ENCODE measurements at places on chromosomes 7 and 10.

DNA sequence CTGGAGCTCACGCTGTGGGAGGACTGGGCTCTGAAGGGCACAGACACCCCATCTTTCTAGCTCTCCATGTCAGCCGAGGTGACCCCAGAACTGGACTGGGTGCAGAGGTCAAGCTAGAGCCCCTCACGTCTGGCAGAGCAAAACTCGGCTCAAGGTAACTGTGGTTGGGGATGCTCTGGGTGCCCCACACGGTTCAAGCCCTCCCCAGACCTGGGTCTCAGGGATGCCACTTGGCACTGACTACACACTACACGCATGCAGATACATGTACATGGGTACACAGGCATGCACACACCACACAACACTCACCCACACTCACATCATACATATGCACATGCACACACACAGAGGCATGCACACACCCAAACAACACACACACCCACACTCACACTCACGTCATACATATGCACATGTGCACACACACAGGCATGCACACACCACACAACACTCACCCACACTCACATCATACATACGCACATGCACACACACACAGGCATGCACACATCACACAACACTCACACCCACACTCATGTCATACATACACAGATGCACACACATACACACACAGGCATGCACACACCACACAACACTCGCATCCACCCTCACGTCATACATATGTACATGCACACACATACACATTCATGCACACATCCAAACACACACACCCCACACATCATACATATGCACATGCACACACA, 219.3 kb downstream of the DNAJB6 start:
- H3K4me3 ChIP-seq = no peak overlapping the region
- no peaks in the 10 kb centered on the region for H3K27me3 ChIP-seq
- H3K36me3 ChIP-seq = no peaks in the 10 kb centered on the region
- no peak overlapping the region for H3K27ac ChIP-seq
- H3K4me1 ChIP-seq = no peaks in the 10 kb centered on the region

DNA sequence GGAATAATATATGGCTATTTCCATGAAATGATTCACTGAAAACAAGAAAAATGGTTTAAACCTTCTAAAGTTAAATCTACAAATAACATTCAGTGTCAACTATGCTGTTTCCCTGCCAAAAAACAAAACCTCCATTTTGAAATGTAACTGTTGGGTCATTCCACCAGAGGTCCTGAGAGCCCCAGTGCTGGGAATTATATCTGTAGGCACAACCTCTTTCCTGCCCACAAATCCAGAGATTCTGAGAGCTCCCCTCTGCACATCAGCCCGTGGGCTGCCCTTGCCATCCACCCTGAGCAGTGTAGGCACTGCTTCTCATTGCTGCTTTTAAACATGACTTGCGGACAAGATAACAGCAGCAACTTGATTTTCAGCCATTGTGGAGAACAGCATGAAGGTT, 198.6 kb downstream of the TMEM178B start:
- no peak overlapping the region for H3K27ac ChIP-seq
- H3K36me3 ChIP-seq = no peaks in the 10 kb centered on the region

DNA sequence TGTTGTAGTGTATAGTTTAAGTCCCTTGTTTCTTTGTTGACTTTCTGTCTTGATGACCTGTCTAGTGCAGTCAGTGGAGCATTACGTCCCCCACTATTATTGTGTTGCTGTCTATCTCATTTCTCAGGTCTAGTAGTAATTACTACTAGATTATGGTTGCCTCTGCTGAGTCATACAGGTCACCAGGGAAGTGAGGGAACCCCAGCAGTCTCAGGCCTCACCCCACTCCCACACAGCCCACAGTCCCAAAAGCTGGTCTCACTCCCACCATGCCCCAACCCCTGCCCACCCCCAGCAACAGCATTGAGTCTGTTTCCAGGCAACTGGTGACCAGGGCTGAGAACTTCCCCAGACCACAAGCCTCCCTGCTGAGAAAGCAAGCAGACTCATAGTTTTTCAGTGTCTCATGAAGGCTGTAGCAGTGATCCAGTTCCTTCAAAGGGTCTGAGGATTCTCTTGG, 88.0 kb downstream of the PLXDC2 start:
- H3K4me3 ChIP-seq = no peak overlapping the region
- no peak overlapping the region for H3K27ac ChIP-seq
- H3K27me3 ChIP-seq = no peaks in the 10 kb centered on the region
- DNase-seq = no peak
- no peaks in the 10 kb centered on the region for H3K36me3 ChIP-seq

GRCh38 chr10:4138146-4138721, 353.2 kb upstream of the KLF6 start:
- no peaks in the 10 kb centered on the region for H3K4me1 ChIP-seq
- no peak overlapping the region for H3K4me3 ChIP-seq
- H3K27me3 ChIP-seq = no peaks in the 10 kb centered on the region
- H3K36me3 ChIP-seq = no peaks in the 10 kb centered on the region

DNA sequence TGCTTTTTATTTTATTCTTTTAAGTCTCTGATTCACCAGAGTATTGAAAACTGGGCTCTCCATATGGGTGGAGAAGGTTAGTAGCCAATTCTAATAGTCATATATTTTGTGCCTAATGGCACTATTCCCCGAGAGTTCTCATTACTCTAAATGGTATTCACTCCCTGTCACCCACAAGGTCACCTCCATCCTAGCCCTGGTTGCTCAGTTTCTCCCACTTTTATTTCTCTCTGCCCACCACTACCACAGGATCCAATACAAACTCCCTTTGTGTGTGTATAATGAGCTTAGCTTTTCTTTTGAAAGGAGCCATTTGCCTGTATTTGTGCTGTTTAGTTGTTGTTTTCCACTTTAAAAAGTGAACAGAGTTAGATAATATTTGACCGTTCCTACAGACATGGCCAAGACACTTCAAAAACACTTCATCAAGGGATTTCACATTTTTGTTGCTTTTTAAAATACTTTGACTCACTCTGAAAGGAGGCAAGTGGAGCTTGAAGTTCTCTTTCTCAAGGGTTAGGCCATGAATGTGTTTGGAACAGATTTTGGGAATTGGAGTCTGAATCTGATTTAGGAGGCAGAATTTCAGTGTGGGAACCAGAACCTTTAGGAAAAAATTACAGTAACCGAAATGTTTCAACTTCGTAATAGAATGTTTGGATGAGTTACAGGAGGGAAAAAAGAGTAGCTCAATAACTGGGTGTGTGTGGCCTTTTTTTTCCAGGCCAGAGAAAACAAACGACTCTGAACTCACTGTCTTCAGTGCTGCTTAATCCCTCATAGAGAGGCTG, 321.3 kb downstream of the BICC1 start:
- no peak overlapping the region for H3K27ac ChIP-seq
- H3K4me3 ChIP-seq = no peak overlapping the region

All from testis (tissue), 5 donors.